ENCODE measurements at places on chromosomes 2 and 18.

DNA sequence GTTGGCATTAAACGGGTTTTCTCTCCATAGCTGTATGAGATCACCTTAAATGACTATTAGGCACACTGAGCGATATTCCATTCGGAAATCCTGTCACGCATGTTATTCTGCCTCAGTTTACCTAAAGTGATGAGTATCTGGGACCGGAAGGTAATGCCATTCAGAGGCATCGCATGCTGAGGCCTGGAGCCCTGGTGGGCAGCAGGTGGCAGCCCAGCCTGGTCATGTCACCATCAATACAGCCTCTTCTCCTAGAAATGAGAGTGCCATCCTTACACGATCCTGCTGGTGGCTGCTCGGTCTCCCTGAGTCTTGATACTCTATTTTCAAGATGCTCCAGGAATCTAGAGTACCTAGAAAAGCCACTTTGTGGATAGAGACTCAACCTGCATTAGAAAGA, 119.8 kb downstream of the EIPR1 start:
- no peak for DNase-seq

DNA sequence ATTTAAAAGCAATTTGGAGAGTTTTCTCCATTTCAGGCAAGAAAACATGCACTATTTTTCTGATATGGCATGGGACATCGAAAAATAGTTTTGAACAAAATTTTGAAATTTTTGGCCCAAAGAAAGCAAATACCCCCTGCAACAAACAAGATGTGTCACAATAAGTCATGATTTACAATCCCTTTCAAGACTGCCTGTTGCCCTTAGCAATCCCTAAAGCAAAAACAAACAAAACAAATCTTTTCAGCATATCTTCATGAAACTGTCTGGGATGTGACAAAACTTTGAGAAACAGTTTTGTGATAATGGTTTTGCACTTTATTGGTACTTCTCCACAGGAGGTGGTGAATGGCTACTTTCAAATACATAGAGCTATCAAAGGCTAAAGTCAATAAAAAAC, 1888.7 kb upstream of the PIK3C3 start:
- DNase-seq, result no peak

GRCh38 chr2:202050652-202051051, 17.0 kb downstream of the FZD7 start:
- DNase-seq, result no peak

- DNase-seq, result no peak
Measured at GRCh38 chr18:78543201-78543725, 436.4 kb upstream of the SALL3 start.

GRCh38 chr2:11807156-11808015, 61.0 kb downstream of the LPIN1 start:
- DNase-seq, result no peak

- DNase-seq, result no peak
Measured at GRCh38 chr2:83168377-83168776, 1290.7 kb downstream of the SUCLG1 start.

DNA sequence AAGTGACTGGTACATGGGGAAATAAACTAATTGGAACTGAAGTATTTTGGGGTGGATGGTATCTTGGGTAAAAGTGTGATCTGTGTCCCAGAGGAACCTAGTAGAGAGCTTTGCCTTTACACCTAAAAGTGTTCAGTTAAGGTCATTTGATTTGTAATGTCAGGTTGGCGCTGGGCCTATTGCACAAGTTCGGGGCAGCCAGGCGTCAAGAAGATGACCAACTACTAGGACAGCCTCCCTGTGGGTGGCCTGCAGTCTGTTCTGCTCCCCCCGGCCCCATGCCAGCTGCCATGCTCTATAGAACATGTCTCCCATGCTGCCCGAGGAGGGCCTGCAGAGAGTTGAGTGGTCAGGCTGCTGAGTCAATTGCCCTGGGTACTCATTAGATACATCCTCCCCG, 10.1 kb downstream of the RRM2 start:
- DNase-seq, result no peak

GRCh38 chr18:78782951-78783563, 196.6 kb upstream of the SALL3 start:
- DNase-seq, result no peak

DNA sequence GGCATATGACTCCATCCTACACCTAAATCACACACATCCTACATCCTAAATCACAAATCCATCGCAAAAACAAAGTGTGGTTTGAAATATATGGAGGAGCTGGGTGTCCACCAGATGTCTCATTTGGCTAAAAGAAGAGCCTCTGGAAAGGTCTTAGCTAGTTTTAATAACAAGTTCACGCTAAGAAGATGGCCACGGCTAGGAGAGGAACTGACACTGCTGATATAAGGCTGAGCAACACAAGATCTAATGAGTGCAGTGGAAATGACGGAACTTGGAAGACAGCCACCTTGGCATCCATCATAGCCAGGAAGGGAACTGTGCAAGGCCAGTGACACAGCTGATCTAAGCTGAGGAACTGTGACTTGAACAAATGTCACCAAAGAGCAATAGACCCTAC, 60.0 kb upstream of the AGAP1 start:
- no peak for DNase-seq

GRCh38 chr2:53460347-53460746, 307.3 kb upstream of the CHAC2 start:
- no peak for DNase-seq

DNA sequence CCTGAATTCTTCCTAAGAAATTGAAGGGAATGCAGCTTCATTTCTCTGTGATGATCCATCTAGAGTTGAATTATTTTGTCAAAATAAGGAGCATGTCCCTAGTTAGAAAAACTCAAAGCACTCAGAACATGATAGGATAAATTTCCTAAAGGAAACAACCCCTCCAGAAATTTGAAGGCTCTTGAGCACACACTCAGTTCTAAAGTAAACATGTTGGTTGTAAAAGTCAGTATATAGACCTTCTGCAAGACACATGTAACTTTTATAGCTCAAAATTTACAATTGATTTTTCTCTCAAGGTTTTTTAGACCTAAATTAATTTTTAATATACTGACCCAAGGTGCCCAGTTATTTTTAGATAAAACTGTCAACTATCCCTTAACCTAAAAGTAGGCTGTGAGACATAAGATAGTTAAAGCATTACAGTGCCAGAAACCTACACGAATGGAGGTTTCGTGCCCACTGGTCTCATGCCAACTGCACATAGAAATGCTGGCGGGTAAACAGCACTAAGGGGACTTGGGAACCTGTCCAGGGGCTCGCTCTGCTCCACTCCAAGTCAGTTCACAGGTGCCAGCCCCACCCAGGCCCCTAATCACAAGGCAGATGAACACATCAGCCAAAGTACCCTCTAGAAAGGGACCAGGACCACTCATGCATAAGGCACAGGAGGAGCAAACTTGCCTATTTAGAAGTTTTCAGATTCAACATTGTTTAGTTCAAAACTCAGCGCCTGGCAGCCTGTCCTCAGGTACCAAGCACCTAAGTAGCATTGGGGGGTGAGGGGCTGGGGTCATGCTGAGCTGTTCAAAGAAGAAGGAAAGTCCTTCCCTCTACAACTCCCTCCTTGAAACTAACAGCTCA, 106.5 kb downstream of the SMC6 start:
- DNase-seq, result no peak

DNA sequence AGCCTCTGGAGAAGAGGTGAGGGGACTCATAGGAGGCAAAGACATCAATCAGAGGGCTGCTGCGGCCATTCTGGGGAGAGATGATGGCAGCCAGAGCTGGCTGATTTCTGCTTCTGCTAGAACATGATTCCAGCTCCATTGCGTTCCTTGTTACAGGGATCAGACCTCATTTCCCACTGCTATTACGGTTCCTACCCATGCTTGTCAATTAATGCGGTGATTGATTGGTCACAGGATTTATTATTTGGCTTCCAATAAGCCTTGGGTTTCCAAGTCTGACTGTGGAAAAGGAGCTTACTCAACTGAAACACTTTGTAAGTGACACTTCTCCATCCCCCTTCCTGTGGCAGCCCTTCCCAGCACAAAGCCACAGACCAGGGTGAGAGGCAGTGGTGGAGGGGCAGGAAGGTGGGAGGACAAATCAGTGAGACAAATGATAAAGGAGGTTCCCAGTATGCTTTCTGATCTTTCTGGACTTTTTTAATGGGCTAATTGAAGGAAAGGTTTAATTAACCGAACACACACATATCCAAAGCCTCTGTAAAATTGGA, 26.8 kb upstream of the CTLA4 start:
- no peak for DNase-seq

DNA sequence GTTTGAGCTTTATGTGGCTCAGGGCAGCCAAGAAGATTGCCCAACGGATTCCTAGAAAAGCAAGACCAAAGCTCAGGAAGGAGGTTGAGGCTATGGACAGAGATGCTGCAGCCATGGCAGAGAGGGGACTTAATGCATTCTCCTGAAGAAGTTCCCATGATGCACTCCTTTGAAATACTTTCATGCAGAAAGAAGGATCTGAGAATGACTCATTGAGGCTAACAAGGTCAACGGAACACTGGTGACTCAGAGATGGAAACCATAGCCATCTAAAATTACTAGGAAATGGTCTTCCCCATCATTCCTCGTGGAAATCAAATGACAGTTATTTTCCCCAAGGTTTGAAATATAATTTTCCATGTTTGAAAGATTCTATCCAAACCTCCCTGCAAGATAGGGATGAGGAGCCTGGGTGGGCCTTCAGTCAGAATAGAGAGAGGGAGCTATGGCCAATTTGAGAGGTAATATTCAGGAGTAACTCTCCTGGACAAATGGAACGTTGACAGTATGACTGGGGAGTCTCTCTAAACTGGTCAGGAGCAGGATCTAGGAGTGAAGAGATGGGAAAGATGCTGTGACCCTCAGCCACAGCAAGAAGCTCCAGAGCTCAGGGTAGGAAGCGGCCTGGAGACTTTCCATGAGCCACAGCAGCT, 63.0 kb downstream of the REEP1 start:
- no peak for DNase-seq

DNA sequence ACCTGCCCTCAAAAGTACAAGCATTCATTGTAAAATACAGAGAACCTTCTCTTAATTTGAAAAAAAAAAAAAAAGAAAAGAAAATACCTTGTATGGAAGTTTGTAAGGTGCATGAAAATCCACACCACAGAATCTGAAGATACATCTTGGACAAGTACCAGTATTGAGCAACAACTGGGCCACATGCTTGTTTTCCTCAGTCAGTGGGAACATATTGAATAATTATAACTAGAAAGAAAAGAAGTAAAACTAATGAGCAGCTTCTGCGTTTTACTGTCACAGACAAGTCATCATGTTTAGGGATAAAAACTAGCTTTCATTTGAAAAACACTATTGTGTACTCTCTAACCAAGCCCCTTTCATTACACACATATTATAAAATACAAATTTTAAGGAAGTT, 5.8 kb upstream of the PEX13 start:
- DNase-seq, result no peak

DNA sequence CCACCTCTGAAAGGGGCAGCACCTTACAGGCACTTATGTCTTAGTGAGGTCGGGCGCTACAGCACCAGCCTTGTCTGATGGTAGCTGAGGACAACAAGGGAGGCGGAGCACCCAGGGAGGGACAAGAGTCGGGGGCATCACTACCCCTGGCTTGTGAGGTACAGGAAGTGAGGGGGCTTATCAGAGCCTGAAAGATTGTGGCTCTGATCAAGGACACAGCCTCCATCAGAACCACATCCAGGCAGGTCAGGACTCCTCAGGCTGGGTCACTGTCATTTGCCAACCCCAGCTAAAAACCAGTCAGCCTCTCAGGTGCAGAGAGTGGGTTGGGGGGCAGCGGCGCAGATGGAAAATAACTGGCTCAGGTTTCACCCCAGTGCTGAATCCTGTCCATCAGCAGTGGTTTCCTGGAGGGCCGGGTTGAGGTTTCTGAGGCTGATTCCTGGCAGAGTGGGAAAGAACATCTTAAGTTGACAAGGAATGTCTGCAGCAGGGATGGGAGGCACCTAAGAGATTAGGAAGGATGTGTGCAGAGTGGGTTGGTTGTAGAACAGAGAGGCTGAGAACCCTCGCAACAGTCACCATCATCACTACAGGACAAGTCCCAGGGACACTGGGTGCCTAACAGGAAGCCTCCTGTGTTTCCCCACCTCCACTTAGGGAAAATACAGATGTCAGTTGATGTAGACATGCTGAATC, 45.3 kb downstream of the FBLN7 start:
- DNase-seq, result no peak

- no peak for DNase-seq
Measured at GRCh38 chr2:134021830-134022524, 231.9 kb upstream of the MGAT5 start.

DNA sequence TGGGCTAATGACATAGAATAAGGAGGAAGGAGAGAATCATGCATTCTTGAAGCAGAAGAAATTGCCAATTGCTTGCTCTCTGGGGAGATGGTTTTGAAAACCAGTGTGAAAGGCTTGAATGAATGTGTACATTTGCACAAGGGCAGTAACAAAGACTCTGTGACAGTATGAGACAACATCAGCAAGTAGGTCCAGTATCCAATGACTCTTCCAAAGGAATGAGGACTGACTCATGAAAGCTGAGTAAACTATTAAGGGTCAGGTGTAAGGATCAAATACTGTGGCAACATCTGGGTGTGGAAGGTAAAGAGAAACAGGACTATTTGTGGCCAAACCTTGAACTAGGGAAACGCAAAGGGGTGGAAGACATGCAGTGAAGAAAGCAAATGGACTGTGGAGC, 886.0 kb upstream of the CHAC2 start:
- DNase-seq, result no peak

- DNase-seq, result no peak
Measured at GRCh38 chr2:112843836-112844235, 7.3 kb upstream of the IL1B start.

- DNase-seq, result no peak
Measured at GRCh38 chr18:79309614-79310358, 85.9 kb upstream of the NFATC1 start.

DNA sequence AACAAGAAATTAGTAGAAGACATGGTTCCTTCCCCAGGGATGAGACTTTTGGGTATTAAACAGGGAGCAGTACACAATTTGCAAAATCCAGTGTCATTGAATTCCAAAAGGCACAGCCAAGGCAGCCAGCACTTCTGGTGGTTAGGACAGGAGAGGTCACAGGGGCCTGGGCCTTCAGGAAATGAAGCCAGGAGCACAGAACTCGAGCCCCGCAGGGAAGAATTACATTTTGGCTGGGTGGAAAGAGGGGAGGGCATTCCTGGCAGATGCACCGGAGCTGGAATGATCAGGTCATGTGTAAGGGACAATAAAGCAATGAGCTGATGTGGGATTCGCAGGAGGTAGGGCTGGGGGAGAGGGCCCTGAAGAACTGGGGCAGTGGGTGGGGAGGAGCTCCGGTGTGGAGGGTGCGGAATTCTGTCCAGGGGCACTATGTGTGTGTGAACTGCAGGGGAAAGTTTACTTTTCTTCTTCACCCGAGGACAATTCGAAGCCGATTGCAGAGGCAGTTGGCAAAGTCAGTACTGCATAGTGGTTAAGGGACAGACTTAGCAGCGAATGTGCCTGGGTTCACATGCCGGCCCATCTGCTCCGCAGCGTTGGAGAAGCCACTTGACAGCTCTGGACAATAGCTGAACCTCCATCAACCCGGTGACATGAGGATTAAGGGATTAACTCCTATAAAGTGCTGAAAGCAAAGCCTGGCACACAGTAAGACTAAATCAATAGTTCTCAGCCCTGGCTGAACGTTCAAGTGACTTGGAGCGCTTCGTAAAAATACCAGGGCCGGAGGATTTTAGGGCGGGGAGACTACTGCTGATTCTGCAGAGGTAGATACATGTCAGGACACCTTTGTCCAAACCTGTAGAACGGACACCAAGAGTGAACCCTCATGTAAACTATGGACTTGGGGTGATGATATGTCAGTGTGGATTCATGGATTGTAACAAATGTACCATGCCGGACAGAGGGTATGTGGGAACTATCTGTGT, 36.4 kb downstream of the ALPK2 start:
- DNase-seq, result no peak

Measured in stimulated activated CD8-positive, alpha-beta memory T cell treated with anti-CD3 and anti-CD28 coated beads, Interleukin-7, amount 100 ng/mL, for 1 hour (primary cell).